ENCODE measurements at places on chromosomes 12 and 14. TPM values are rescaled to one million over a fixed set of nuclear protein-coding genes. Genes with fewer than 3 reads are reported as not detected.
A peak's percentile ranks its signal among the peaks of the same experiment; 100 is the strongest.

- DNase-seq = peak; percentile 50
Measured at GRCh38 chr14:105330491-105330895, 15.9 kb downstream of the PACS2 start.

DNA sequence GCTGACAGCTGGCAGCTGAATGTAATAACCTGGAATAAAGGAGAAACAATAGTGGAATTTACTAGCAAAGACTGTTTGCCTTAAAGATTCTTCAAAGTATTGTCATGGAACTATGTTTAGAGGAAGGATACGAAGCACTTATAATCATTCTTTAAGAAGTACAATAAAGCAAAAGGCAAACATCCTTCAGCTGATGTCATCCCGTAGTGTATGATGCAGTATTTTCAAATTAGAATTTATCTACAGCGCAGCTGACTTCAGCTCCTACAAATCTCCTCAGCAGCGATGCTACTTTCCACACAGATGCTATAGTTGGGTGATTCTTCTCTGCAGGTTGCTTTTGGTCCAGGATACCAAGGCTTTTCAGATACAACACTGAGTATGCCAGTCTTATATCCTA lies 31.5 kb downstream of the CLEC1A start:
- no peak for DNase-seq

DNA sequence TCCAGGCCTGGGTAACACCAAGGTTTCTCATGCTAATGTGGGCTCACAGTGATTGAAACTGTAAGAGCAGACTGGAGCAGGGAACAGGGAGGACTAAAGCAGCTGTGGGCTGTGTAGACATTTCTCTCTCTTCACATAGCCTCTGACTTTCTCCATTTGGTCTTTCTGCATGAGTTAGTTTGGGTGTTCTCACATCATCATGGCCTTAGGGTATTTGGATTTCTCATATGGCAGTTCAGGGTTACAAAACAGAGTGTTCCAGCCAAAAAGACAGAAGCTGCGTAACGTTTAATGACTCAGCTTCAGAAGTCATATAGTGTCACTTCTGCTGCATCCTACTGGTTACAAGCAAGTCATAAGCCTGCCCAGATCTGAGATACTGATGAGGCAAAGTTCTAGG lies 52.0 kb upstream of the OSBPL8 start:
- DNase-seq = peak; percentile 21

DNA sequence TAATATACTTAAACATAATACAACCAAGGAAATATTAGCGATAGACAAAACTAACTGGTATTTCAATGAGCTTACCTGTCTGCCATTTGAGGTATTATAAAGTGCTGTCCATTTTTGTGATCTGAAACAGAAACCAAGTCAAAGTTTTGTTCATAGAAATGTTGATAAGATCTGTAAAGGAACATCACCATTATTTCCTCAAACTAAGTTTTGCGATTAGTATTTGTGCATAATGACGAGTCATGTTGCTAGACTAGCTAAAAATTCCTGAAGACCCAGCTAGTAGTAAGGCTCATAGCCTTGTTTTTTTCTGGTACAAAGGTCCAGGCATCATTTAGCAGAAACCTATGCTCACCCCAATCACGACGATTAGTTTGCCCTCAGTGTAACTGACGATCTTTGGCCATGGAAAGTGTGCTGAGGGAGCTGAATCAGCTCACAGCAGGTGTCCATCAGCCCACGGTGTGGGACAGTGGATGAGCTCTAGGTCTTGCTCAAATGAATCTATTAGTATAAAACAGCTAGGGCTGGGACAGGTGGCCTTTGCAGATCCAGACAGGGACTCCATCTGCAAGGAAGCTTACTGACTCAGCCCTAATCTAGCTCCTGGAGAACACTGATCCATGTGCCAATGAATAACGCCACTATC lies 28.7 kb downstream of the GIT2 start:
- peak; percentile 16 for DNase-seq

GRCh38 chr14:101780390-101780789 lies 18.9 kb downstream of the PPP2R5C start:
- no peak for DNase-seq

- DNase-seq = no peak
Measured at GRCh38 chr14:101239065-101239464, 322.2 kb upstream of the DIO3 start.

DNA sequence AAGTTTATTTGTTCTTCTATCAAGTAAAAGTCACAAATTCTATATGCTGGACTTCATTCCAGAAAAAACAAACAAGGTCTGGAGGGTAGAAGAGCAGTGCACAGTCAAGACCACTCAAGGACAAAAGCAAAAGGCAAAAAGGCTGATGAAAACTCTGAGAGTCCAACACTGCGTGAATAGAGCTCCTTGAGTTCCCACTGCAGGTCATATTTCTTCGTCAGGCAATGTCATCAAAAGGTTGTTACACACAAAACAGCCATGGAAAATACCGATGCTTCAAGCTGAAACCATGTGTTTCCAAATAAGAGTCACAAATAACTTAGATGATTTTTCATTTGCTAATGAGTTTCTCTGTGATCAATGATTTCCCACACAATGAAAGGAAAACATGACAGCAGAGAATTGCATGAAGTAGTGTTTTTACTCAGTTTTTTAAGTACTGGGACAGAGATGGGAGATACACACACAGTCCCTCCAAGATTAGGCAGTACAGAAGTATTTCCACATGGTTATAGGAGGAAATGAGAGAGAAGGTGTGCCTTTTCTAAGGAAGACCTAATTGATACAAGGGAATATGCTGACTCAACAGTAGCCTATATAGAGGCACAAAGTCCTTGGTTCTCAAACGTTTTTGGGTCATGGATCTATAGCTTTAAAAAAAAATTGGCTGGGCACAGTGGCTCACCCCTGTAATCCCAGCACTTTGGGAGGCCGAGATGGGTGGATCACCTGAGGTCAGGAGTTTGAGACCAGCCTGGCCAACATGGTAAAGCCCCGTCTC lies 177.7 kb downstream of the MED13L start:
- DNase-seq = no peak

- DNase-seq = peak; percentile 41
Measured at GRCh38 chr12:59651229-59651920, 55.5 kb downstream of the SLC16A7 start.

GRCh38 chr14:64807551-64807950 lies 72.2 kb downstream of the SPTB start:
- DNase-seq = peak; percentile 17

DNA sequence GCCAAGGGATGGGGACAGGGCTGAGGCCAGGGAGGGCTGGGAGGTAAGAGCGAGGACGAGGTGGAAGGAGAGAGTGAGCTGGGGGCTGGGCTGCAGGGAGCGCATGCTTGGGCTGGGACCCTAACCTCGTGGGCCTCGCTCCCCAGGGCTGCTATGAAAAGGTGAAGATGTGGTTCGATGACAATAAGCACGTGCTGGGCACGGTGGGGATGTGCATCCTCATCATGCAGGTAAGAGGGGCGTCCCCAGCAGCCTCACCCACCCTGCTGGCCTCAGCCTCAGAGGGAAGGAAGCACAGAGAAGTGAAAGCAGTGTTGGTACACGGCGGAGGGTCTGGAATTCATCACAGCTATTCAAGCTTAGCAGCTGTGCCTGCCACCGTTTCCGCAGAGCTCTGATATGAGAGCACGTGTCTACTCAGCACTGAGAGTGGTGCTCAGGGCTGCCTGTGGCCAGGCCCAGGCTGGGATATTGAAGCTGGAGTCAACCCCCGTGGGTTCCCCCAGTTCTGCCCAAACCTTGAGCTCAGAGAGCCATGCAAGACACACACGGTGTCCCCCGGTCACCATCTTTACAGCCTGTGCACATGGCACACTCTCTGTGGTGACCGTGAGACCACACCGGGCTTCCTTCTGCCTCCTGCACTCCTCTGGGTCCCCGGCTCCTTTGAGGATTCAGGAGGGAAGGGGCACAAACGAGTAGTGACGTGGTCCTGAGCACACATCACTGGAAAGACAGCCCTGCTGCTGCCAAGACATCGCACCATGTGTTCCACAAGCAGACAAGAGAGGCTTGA lies 204.6 kb downstream of the TSPAN9 start:
- DNase-seq = no peak

- DNase-seq = no peak
Measured at GRCh38 chr14:70391493-70392391, 25.1 kb downstream of the SYNJ2BP start.

DNA sequence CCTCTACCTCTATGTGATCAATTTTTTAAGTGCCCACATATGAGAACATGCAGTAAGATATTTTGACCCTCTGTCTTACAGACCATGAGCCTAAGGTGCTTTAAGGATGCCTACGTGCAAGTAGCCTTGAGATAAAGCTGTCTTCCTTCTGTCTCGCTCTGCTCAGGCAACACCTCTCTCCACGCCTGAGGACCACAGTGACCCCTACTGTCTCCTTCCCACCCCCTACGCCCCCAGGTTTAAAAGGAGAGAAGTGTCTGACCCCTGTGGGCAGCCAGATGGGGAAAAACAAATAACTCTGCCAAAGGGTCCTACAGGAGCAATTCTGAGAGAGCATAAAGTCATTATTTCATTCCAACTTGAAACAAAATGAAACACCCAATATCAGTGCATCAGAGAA lies 286.4 kb upstream of the TMEM132C start:
- no peak for DNase-seq

GRCh38 chr14:85602345-85602744 lies 72.4 kb downstream of the FLRT2 start:
- no peak for DNase-seq

- DNase-seq = peak; percentile 75
Measured at GRCh38 chr12:64221651-64222008, 466 bp downstream of the KICS2 start.

- no peak for DNase-seq
Measured at GRCh38 chr12:58028294-58028693, 86.9 kb downstream of the ATP23 start.

GRCh38 chr12:128930606-128931005 lies 77.3 kb downstream of the GLT1D1 start:
- DNase-seq = no peak

DNA sequence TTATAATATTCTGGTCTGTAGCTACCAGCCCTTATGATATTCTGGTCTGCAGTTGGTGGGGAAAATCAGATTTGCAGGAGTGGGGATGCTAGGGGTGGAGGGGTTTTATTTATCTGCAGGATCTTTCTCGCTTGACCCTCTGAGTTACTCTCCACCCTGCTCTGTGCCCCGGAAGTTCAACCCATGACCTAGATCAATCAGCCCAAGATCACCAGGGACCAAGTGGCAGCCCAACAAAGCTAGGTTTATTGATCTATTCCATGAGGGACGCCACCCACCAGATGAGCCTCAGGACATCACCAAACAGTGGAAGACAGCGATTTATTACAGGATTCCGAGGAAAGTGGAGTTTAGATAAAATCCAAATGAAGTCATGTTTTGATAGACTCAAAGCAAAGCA lies 25.8 kb upstream of the C12orf76 start:
- no peak for DNase-seq

- DNase-seq = peak; percentile 56
Measured at GRCh38 chr14:23120541-23121251, 1.6 kb upstream of the CEBPE start.

- DNase-seq = no peak
Measured at GRCh38 chr14:62168564-62169155, 406.4 kb downstream of the SNAPC1 start.

DNA sequence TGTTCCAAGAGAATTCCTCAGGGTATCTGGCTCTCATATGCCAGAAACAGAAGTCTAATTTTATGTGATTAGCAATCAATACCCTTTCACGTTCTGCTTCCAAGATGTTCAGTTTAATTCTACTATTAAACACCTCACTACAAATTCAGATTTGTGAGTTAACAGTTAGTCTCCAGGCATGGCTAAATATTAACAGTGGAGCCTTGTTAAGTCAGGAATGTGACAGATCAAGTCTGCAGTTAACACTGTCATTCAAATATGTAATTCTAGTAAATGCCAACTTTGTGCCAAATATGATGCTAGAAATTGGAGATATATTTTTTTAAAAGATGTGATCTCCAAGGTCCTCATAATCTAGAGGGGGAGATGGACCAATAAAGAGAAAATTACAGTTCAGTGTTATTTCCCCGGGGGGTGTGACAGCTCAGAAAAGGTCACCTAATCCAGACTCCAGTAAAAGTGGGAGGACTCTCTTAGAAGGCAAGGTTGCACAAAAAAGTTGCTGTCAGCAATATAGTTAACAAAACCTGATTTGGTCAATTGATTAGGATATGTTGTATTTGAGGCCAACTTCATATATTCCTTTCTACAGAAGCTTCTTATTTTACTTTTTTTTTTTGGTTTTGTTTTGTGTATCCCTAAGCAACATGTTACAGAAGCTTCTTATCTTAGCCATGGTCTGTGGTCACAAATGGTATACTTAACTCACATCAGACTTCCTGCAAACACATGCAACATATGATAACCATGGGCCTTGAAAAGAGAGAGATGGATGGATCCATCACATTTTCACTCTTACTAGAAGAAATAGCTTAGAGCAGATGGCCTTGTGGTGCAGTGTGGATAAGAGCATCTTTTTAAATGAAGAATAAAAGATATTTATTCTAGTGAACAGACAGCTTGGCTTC lies 18.4 kb upstream of the RNU6-7 start:
- no peak for DNase-seq

GRCh38 chr14:64459405-64460136 lies 5.7 kb upstream of the AKAP5 start:
- DNase-seq = no peak

DNA sequence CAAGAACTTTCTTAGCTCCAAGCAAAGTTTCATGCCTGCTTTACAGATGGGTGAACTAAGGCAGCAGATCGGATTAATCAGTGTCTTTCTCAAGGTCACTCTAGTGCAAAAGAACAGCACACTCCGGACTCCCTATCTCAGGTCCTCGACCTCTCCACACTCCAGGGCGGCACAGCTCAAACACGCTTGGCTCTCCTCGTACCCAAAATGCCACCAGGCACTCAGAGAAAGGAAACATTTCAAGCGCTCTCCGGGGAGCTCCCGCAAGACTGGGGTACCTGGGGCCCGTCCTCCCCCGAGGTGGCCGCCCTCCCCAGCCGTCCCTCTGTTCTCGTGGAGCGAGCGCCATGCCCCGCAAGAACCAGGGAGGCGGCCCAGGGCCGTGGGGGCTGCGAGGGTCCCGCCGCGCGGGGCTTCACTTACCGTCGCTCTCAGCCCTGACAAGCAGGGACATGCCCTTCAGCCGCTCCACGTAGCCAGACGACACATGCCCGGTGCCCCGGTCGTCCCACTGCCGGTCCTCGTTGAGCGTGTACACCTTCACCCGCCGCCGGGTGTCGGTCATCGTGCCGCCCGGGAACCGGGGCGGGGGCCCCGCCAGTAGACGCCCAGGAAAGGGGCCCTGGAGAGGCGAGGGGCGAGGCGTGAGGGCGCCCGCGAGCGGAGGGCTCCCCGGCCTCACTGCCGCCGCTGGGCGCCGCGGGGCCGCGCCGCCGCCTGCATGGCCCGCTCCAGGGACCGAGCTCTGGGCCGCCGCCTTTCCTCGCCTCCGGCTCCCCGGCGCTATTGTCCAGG lies 830 bp downstream of the PPP4R3A start:
- no peak for DNase-seq

SERPINA12 gene
- total RNA-seq = not detected

ANO4 gene
- total RNA-seq = 0.17 TPM

SYCP3 gene
- not detected for total RNA-seq

IFI27L1 gene
- 11.1 TPM for total RNA-seq

TAS2R20 gene
- 0.46 TPM for total RNA-seq

DNAI7 gene
- not detected for total RNA-seq

SDR9C7 gene
- 0.12 TPM for total RNA-seq

DTX1 gene
- total RNA-seq = 2.8 TPM

PLEKHH1 gene
- 5.0 TPM for total RNA-seq
